ENCODE measurements at places on chromosomes 5 and 9.

GRCh38 chr9:131657037-131657377 lies 82.9 kb downstream of the RAPGEF1 start:
- no peak for DNase-seq

GRCh38 chr9:6384732-6385131 lies 28.3 kb upstream of the UHRF2 start:
- no peak for DNase-seq

DNA sequence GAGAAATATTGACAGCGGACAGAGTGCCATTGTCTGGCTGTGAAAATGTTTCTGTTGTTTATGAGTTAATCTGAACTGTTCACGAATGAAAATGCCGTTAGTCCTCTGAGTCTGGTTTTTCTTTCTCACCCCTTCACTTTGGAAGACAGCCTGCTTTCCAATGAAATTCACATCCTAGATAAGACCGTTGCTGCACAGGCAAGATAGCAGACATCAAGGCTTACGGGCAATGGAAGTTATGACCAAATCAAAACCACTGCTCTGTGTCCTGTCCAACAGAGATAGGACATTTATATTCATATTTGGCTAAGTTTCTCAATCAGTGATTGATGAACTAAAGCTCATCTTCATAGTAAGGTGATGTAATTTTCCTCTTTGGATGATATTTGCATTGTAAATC lies 180.0 kb upstream of the DMAC1 start:
- DNase-seq = no peak

DNA sequence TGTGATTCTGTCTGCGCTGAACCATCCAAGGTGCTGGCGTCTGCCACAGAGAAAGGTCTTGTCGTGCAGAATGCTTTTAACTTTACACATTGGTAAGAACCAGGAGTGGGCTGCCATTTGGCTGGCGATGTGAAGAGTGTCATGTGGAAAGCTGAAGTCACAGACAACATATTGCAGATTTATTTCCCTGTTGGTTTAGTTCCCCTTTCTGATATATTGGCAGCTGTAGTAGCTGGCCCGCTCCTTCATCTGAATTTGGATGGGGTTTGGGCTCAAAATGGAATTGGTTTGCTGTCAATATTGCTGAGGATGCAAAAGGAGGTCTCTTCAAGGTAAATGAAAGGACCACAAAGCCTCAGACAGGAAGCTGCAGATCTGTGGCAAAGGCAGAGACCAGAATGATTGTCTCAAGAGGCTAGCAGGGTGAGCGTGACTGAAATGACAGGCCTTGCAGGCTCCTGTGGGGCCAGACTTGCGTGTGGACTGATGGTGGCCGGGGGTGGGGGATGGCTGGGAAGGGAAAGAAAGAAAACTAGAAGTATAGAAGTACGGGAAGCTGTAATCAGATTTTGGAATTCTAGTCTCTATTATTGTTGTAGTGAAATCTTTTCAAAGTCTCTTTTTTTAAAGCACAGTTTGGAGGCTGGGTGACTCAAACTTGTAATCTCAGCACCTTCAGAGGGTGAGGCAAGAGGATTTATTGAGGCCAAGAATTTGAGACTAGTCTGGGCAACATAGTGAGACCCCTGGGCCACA lies 25.1 kb upstream of the CD180 start:
- DNase-seq = no peak

DNA sequence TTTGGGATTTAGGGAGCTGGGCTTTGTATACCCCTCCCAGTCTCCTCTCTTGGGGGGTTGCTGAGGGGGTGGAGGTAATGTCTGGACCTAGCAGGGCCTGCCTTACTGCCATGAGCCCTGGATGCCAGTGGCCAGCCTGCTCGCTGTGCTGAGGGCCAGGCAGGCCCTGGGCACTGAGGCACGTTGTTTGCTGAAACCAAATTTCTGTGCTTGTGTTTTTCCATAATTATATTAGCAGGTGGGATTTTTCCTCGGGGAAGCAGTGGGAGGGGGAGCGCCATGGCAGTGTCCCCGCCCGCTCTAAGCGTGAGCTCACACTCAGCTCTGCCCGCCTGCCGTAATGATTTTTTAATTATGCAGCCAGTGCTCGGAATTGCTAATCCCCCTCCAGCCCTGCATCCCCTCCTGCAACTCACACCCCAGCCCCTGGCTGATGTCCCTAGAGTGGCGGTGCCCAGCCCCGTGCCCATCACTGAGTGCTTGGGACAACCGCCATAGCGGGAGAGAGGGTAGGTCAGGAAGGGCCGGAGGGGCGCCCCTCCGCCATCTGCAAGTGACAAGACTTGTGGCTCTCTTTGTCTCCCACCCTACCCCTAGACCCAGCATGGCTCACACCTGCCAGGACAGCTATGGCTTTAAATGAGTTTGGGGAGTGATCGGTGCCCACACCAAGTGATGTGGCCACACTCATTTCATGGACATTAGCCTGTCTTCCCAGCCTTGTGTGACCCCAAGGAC lies 20.9 kb downstream of the CXXC5 start:
- no peak for DNase-seq

- DNase-seq = no peak
These were observed 597.8 kb downstream of the EFNA5 start for GRCh38 chr5:107072967-107073366.

GRCh38 chr9:73133921-73134407 lies 17.7 kb upstream of the ANXA1 start:
- DNase-seq = no peak

DNA sequence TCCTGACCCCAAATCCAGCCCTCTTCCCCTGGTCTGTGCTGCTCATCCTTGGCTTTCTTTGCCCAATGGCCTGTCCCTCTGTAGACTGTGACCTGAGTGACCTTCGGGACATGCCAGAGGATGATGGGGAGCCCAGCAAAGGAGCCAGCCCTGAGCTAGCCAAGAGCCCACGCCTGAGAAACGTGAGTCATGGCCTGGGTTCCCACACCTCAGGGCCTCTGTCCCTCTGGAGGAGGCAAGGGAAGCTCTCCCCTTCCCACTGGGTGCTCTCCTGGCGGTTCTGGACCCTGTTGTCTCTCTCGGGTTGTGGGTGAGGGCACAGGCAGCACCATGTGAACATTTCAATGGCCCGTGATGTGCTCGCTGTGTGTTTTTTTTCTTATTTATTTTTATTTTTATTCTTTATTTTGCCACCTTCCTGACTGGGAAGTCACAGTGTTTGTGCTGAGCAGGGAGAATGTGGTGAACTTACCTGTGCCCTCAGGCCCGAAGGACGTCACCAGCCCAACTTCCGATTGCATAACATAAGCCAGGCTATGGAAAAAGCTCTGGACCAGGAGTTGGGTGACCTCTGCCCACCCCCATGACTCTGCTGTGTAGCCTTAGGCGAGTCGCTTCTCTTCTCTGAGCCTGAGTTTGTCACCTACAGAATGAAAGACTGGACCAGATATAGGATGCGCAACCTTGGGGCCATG lies 29.5 kb downstream of the AFAP1L1 start:
- DNase-seq = no peak

DNA sequence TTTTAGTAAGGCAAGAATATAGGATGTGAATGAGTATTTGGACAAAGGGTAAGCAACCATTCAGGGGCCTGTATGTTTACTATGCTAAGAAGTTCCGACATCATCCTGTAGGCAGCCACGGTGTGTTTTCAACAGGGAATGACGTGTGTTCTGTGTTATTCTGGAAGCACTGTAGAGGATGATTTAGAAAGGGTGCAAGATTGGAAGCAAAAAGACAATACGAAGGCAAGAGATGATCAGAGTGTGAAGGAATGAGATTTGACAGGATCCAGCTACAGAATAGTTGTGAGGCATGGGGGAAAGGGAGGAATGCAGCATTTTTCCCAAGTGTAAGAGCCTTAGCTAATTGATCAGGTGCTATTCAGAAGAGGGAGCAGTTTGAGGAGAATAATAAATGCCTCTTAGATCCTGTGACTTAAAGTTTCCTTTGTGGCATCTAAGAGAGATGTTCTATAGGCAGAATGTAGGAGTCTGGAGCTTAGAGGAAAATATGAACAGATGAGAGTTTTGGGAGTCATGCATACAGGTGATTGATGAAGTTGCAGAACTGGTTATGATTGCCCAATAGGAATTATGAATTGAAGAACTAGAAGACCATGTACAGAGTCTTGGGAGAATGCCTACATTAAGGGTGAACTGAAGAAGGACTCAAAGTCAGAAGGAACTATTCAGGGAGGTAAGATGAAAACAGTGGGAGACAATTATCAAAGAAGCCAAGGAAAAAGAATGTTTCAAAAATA lies 2.5 kb downstream of the SMC5 start:
- no peak for DNase-seq

DNA sequence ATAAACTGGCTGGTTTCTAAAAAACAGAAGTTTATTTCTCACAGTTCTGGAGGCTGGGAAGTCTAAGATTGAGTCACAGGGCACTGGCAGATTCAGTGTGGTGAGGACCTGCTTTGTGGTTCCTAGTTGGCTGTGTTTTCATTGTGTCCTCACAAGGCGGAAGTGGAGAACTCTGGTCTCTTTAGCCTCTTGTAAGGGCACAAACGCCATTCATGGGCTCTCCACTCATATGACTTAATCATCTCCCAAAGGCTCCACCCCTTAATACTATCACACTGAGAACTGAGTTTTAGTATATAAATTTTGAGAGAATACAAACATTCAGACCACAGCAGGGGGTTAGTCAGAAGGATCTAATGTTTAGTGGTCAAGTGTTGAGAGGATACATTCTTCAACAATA lies 208.2 kb downstream of the SEC61B start:
- peak; percentile 59 for DNase-seq

DNA sequence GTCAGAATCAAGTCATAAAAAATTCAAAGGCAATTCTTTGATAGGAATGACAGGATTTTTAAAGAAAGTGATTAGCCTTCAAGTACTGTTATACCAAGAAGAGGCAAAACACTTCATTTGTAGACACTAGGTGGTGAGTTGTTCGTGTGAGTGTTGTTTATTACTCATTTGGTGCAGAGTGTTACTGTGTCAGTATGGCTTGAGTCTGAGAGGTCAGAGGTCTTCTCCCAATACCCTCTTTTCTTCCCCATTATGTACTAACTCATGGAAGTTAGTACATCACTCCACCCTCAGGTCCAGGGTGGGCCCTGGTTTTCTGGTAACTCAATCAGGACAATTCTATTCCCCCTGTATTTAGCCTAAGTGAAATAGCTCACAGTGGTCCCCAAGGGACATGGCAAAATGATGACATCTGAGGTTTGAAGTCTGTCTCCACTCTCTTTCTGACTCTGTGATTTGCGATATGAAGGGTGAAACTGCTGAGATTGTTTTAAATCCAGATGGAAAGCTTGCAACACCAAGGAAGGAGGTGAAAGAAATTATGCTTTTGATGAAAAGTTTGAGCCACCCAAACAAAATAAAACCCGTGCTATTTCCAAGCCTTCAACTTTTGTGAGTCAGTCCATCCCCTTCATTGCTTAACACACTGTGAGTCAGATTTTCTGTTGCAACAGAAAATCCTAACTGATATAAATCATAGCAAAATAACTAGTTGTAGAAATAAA lies 56.8 kb downstream of the NUDT12 start:
- peak; percentile 94 for DNase-seq

DNA sequence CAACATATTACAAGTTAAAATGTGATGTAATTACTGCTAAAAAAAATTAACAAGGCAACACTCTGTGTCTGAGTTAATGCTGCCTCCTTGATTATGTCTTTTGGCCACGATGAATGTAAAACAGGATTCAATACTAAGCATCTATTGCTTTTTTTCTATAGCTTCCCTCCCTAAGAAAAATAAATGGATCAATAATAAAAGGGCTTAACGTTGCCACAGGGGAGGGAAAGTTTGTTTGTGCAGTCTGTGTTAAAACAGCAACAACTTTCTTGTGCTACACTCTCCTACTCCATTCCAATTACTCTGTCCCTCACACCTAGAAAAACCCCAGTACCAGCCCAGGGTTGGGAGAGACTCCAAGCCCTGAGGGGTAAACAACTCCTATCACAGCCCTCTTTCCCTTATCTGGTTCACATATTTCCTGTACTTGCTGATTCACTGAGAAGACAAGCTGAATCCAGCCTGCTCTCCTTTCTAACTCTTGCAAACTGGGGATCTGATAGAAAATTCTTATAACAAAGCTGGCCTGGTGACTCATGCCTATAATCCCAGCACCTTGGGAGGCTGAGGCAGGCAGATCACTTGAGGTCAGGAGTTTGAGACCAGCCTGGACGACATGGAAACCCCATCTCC lies 44.8 kb downstream of the PTPN3 start:
- peak; percentile 4 for DNase-seq

DNA sequence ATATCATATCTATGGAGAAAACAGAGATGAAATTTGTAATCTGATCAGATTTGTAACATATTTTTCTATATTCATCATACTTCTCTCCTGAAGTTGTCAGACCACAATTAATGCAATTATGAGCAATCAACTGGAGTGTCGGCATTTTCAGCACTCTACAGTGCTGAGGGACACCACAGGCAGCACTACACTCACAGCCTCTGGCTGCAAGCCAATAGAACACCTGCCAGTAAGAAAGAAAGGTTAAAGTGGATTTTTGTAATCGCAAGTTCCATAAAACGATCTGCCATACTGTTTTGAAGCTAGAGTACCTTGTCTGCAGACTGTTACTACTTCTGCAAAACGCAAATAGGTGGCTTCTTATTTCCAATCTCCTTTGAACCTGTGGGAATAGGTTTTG lies 147.6 kb downstream of the ADAMTS6 start:
- no peak for DNase-seq

GRCh38 chr9:90014421-90014820 lies 409.6 kb downstream of the GADD45G start:
- no peak for DNase-seq

- no peak for DNase-seq
These were observed 27.8 kb upstream of the SETD9 start for GRCh38 chr5:56881571-56881970.

GRCh38 chr5:172364773-172365172 lies 81.2 kb upstream of the UBTD2 start:
- DNase-seq = no peak

- no peak for DNase-seq
These were observed 50.8 kb downstream of the PTTG1 start for GRCh38 chr5:160472482-160472881.

- DNase-seq = no peak
These were observed 77.6 kb upstream of the ADRB2 start for GRCh38 chr5:148748702-148749392.

DNA sequence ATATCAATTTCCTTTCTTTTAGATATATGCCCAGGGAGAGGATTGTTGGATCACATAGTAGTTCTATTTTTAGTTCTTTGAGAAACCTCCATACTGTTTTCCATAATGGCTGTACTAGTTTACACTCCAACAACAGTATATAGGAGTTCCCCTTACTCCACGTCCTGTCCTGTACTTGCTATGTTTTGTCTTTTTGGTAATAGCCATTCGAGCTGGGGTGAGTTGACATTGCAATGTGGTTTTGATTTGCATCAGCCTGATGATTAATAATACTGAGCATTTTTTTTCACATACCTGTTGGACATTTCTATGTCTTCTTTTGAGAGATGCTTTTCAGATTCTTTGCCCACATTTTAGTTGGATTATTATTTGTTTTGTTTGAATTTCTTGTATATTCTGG lies 445.9 kb downstream of the NTRK2 start:
- DNase-seq = no peak

Measured in AG10803 (cell line).